ENCODE measurements at places on chromosomes 5 and 9. TPM values are rescaled to one million over a fixed set of nuclear protein-coding genes. Genes with fewer than 3 reads are reported as not detected.

Gene KIF20A
- 0.64 TPM for total RNA-seq

Gene MRPL36
- 43.9 TPM for total RNA-seq

Gene XRCC4
- total RNA-seq: 11.5 TPM

Gene C5
- 0.48 TPM for total RNA-seq

Gene ANKRD18B
- 16.6 TPM for total RNA-seq

Gene PLCXD3
- under 0.01 TPM for total RNA-seq

Gene SLC6A18
- total RNA-seq: not detected

Gene FOXE1
- total RNA-seq: 2.1 TPM

Gene VCAN
- total RNA-seq: 145 TPM

Gene BHMT
- total RNA-seq: 0.24 TPM

Gene ORM2
- not detected for total RNA-seq

Gene MSMP
- total RNA-seq: not detected

Gene PCDHGC5
- total RNA-seq: 0.21 TPM

Gene TYRP1
- total RNA-seq: not detected

Gene PCDHGA5
- total RNA-seq: not detected

Gene ANKRD34B
- total RNA-seq: 0.96 TPM

Gene TPRN
- 4.1 TPM for total RNA-seq

Gene HSPB3
- total RNA-seq: not detected

Gene SLC25A2
- total RNA-seq: not detected
